ENCODE measurements at places on chromosomes 11 and 22.
A peak's percentile ranks its signal among the peaks of the same experiment; 100 is the strongest.

GRCh38 chr11:70060611-70061293 is 17.4 kb upstream of the ANO1 start:
- DNase-seq, result no peak

DNA sequence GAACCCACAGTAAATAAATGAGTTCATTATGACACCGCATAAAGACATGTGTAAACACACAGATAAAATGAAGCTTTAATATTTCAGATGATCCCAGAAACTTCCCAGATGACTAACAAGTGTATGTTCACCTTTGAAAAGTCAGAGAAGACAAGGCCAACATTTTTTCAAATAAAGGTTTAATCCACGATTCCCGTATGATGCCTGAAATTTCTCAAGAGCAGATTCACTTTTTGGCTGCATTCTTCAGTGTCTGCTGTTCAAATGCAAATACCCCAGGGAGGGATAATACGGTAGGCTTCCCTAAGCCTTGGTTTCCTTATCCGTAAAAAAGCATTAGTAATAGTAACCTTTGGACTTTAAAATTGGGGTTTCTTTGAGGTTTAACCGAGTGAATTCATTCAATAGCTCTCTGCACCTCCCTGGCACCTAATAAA is 62.5 kb downstream of the SYTL2 start:
- no peak for DNase-seq

DNA sequence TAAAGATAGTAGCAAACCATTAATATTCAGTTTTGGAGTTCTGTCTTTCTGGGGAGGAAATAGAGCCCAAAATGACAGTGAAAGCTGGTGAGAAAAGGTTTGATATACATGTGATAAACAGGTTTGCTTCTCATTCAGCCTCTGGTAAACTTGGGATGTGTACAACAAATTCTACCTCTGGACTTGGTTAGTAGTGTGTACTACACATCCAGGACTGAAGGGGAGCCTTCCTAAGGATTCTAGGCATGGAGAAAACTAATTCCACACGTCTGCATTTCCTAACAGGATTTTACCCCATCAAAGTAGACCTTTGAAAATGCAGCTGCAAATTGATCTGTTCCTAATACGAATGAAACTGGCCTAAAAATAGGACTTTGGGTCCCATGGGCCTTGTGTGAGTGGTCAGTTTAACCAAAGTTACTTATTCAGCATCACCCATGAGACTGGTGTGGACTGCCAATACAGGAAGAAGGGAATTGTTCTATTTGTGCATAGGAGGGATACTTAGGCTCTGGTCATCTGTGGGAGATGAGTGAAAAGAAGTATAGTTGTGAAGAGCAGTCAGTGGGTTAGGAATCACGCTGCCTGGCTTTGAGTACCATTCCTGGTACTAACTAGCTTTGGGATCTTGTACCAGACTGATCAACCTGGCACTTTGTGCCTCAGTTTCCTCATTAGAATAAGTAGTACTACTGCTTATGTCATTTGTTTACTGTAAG is 74.2 kb downstream of the YAP1 start:
- DNase-seq, result no peak

DNA sequence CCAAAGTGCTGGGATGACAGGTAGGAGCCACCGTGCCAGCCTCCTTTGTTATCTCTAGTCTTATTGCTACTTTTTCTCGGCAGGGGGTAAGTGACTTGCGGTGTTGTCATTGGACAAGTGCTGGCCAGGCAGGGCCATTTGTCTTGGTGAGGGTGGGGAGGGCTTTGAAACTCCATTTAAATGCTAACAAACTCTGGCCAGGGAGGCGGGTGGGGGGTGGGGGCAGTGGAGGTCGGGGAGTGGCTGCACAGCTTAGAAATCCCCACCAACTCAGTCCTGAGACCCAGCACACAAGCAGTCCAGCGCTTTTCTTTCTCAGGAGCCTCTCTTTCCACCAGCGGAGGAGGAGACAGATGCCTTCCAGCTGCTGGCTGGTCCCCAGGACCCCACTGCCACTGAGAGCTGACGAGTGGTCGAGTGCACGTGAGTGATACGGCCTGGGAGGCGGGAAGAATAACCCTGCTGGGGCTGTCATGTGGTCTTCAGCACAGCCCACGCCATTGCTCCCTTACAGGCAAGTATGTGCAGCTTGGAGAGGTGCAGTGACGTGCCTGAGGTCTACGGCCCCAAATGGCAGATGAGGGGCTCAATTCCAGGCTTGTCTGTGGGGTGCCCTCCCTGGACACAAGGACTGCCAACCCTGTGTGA is 24.2 kb upstream of the OSBPL5 start:
- DNase-seq, result peak; percentile 53

DNA sequence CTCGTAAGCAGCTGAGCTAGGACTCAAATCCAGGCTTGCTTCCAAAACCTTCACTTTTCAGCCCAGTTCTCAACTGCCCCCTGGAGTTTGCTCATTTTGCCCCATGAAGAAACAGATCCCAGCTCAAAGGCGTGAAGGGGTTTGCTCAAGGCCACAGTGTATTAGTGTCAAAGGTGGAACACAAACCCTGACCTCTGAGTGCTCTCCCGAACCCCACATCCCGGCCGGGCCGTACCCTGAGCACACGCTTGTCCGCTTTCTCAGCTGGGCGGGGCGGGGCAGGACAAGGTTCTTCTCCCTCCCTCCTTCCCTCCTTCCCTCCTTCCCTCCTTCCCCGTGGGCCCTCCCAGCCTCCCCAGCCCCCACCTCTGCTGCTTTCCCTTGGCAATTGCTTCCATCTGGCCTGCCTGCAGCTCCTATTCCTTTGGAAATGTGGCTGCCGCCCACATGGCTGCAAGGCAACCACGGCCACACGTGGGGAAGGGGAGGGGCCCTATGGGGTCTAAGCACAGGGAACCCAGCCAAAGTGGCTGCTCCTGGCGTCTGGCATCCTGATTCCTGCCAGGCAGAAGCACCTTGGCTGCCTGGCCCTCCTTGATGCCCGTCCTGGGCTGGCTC is 4.1 kb downstream of the ST3GAL4 start:
- DNase-seq, result no peak

DNA sequence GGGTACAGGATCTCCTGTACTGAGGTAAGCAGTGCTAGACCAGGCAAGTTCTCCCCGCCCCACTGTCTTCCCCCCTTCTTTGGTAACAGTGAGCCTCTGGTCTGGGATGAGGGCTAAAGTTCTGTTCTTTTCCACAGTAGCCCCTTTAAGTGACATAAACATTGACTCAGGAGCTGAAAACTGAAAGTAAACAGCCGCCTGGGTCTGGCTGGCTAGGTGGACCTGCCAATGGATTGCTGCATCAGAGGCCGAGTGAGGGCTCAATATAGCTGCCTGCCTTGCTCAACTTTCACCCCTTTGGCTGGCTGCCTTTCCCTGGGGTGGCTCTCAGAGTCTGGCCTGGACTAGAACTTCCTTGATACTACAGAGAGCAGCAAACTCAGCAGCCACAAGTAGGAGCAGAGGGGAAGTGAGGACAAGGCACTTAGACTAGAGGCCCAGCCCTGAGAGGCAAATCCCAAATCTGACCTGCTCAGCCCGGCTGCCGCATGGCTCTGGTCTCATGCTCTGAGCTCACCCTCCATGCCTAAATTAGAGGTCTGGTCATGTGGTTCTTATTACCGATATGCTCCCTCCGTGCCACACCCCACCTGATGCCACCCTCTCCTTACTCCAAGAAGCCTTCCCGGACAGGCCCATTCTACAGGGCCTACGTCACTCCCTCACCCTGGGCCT is 9.6 kb upstream of the UCP3 start:
- DNase-seq, result no peak

Measured in H1 (cell line).